Fibroblast of skin of abdomen (primary cell): ENCODE measurements at places on chromosomes 3 and 15.

- no peak for DNase-seq
Observed at GRCh38 chr3:70982284-70982683, 601.2 kb downstream of the FOXP1 start.

DNA sequence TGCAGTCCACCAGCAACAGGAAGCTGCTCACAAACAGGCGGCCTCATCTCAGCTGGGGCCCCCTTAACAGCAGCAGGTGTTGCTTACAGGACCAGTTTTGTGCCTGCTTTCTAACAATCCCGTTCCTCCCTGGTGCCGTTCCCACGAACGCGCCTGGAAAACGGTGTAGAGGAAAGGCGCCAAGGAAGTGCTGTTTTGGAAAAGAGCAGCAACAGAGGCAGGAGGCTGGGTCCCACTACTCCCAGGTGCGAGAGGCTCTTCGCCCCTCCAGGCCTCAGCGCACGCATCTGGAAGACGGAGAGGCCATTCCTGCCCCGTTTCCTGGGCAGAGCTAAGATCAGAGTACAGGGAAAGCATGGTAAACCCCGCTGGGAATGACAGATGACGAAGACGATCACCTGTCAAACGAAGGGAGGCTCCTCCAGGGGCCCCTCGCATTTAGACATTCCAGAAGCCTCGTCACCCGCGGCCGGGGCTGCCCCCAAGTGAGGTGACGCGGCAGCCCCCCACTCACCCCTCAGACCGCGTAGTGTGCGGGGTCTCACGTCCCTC is 603 bp downstream of the SCAPER start:
- DNase-seq, result peak; percentile 5

GRCh38 chr3:142725357-142725739 is 1.5 kb downstream of the TRPC1 start:
- no peak for DNase-seq

- DNase-seq, result no peak
Observed at GRCh38 chr15:73282567-73283365, 86.0 kb downstream of the HCN4 start.

DNA sequence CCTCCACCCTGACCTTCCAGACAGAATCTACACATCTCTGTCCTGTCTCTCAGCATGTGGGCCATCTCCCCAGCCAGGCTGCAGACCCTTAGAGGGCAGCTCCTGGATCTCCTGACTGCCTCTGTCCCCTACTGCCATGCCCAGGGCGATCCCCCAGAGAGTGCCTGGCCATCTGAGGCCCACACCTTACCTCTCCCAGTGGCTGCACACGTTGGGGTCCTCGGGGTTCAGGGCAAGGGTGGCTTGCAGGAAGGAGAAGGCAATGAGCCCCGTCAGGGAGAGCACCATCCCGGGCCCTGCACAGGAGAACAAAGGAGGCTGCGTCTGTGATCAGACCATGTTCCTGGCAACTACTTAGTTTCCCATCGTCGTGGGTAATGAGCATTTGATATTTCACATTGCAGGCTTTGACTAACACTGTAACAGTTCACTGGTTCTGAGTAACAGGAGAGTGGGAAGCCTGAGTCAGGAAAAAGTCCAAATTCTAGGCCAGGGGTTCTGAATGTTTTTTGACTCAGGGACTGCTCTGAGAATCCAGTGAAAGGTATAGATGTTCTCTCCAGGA is 125.4 kb downstream of the MEGF11 start:
- DNase-seq, result no peak

DNA sequence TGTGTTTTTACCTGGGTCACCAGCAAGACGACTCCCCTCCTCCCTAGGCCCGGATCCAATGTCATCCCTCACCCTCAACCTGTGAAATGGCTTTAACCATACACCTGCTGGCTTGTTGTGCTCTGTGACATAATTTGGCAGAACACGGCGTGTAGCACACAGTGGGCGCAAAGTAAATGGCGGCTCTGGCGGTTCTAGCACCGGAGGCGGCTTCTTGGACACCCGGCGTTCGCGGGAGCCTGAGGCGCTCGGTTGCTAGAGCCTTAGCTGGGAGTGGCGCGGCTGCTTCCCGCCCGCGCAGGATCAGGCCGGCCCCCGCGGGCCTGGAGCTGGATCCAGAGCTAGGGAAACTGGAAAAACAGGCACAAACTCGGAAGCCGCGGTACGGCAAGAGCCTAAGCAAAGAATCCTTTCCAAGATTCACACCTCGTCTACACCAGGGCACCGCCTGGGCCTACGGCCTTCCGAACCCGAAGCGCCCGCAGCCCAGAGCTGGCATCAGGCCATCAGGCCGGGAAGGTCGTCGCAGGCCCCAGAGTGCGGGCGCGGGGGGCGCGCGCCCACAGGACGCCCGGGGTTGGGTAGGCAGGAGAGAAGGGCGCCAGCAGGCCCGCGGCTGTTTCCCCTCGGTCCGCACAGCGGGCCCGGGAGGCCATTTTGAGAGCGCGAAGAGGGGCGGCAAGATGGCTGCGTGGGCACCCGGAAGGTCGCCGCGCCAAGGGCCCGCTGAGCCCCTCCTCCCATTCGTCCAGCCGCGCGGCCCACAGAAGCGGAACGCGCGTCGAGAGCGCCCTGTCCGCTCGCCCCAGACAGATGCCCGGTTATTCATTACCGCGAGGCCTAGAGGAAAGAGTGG is 43.9 kb upstream of the POLG start:
- DNase-seq, result no peak

DNA sequence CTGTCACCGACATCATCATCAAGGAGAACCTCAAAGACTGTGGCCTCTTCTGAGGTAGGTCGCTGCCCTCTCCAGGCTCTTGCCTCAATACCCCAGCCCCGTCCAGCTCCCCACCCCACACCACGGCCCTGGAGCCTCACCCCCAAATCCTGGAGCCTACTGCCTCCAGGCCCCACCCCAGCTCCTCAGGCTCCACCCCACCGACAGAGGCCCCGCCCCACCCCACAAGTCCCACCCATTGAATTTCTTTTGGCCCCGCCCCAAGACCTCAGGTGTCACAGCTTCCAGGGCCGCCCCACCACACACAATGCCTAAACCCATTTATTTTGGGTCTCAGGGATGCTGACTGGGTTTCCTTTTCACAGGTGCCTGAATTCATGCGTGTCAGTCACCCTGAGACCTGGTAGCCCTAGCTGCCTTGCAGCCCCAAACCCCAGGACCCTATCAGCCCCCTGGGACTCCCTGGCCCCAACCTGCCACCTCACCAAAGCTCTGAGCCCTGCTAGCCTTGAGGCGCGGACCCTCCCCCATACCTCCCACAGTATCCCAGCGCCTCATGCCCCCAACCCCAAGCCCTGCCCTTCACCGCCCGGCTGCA is 3.6 kb downstream of the GNAT1 start:
- DNase-seq, result no peak

- DNase-seq, result no peak
Observed at GRCh38 chr3:152497457-152497856, 228.7 kb downstream of the MBNL1 start.

DNA sequence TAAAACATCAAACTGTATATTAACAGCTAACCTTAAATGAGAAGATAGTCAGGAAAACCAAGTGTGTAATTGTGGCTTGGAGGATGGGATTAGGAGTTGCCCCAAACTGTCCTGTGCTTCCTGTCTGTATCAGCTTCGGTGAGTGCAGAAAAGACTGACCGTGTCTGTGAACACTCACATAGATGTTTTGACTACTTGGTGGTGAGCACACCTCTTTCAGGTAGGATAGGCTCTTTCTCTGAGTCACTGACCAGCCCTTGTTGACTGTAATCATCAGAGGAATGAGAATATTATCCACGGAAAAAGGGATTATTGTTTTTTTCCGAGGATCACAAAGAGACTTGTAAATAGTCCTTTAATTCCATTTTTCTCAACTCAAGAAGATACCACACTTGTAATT is 51.5 kb downstream of the GMNC start:
- no peak for DNase-seq

DNA sequence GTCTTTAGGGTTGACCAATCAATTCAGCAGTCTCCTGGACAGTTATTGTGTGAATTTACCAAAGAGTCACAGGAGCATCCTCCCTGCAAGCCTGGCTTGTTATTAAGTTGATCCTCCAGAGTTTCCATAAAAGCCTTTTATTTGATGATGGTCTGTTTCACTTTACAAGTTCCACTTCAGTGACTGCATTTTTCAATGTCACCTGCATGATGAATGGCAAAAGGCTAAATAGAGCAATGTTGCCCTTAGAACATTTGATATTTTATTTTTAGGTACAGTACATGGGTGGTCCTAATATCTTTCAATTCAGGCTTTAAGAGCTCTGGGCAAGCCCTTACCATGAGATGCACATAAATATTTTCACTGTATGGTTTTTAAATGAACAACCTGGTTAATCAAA is 22.6 kb downstream of the GUCA1C start:
- no peak for DNase-seq

DNA sequence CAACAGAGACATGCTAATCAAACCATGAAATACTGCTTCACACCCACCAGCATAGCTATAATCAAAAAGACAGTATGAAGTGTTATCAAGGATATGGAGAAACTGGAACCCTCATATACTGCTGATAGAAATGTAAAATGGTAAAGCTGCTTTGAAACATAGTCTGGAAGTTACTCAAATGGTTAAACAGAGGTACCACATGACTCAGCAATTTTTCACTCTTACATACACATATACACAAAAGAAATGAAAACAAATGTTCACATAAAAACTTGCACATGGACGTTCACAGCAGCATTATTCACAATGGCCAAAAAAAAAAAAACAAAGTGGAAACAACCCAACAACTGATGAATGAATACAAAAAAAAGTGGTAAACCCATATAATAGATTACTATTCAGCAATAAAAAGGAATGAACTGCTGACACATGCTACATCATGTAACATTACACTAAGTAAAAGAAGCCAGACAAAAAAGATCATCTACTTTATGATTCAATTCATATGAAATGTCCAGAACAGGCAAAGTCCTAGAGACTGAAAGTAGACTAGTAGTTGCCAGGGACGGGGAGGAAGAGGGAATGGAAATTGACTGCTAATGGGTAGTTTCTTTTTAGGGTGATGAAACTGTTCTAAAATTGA is 23.2 kb downstream of the ZNF148 start:
- DNase-seq, result peak; percentile 74

GRCh38 chr15:39641191-39641889 is 60.5 kb downstream of the THBS1 start:
- peak; percentile 53 for DNase-seq

DNA sequence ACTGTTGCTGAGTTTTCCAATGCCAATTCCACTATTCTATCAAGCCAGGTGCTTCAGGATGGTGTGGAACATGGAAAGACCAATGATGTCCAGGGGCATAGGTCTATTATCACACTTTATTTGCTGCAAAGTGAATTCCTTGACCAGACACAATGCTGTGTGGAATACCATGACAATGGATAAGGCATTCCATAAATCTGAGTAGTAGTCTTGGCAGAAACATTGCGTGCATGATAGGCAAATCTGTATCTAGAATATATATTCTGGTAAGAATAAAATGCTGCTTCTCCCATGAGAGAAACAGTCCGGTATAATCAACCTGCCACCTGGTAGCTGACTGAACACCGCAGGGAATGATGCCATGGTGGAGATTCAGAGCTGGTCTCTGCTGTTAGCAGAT is 70.0 kb upstream of the ALDH1A3 start:
- no peak for DNase-seq

DNA sequence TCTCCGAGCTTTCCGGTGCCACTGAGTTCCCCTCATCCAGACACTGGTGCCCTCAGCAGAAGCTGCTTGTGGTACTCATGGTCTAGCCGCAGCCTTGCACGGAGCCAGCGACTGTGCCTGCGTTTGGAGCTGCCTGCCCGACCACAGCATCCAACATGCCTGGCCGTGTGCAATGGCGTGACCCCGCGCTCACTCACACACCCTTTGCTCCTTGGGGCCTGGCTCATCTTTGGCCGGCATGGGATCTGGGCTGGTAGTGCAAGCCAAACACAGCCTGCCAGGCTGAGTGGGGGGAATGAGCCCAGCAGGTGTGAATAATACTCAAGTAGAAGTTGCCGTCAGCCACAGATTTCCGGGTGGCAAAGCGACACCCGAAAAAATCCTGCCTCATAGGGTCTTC is 1178.7 kb upstream of the GBE1 start:
- DNase-seq, result no peak

GRCh38 chr15:64732156-64732860 is 43.1 kb downstream of the RBPMS2 start:
- DNase-seq, result no peak

- peak; percentile 76 for DNase-seq
Observed at GRCh38 chr3:42020684-42021307, 58.9 kb upstream of the ULK4 start.

GRCh38 chr15:71780115-71780976 is 30.0 kb upstream of the NR2E3 start:
- peak; percentile 27 for DNase-seq

DNA sequence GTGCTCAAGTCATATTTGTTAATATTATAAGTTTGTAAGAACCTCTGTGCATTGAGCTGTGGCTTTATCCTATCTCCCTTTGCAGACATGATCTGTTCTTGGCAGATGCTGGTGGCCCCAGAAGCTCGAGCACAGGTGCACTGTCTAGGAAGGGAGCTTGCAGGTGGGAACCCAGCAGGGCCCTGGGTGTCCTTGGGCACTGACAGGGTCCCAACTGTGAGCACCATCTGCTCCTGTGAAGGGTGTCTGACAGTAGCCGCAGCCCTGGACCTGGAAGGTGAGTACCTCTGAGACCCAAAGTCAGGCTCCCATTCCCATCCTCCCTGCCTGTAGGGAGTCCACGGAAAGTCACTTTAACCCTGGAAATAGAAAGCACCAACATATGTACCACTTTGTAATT is 2.4 kb upstream of the REC114 start:
- no peak for DNase-seq

GRCh38 chr15:49079340-49080039 is 33.2 kb upstream of the SECISBP2L start:
- DNase-seq, result no peak

- peak; percentile 35 for DNase-seq
Observed at GRCh38 chr3:50237133-50237651, 1.2 kb downstream of the GNAI2 start.

- no peak for DNase-seq
Observed at GRCh38 chr3:164231718-164232117, 846.6 kb downstream of the SI start.

DNA sequence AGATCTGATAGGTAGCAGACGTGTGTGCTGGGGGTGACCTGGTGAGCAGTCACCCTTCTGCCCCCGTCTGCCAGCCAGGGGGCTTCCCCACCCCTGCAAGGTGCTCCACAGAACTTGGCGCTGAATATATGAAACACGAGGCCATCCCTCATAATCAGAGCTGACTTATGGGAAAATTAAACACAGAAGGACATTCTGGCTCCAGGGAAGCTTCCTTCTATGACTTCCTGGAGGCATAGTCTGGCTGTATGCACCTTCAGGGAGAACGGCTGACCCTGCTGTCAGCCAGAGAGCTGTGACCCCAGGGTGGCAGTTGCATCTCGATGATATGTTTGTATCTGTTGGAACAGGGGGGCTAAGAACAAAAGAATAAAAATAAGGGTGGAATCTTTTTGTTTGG is 26.6 kb upstream of the MRPS22 start:
- no peak for DNase-seq
